Activated CD8-positive, alpha-beta memory T cell treated with anti-CD3 and anti-CD28 coated beads for 4 hours (primary cell): ENCODE measurements at places on chromosomes 13 and 19.

DNA sequence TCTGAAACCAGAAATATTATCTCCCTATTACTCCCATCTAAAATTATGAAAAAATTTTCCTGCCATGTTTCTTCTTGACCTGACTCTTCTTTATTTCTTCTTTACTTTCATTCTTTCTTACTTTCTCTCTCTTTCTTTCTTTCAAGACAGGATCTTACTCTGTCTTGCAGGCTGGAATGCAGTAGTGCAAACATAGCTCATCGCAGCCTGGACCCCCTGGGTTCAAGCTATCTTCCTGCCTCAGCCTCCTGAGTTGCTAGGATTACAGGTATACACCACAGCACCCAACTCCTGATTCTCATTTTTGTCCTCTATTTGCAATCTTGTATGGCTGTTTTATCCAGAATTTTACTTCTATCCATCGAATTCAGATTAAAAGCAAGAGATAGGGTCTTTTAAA is 631.1 kb downstream of the TBC1D4 start:
- DNase-seq = no peak

DNA sequence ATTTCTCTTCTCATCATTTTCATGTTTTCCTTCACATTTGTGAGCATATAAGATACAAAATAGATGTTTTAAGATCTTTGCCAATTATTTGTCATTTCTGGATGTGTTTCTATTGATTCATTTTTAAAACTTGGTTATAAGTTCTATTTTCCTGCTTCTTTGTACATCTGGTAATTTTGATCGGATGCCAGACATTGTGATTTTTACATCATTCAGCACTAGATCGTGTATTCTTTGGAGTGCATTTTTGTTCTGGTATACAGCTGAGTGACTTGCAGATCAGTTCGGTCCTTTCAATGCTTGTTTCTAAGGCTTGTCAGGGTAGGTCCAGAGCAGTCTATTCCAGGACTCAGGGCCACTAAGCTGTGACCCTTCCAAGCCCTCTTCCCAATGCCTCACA is 198.2 kb downstream of the KLF12 start:
- no peak for DNase-seq

GRCh38 chr19:54376610-54377285 is 12.0 kb upstream of the LAIR1 start:
- no peak for DNase-seq

DNA sequence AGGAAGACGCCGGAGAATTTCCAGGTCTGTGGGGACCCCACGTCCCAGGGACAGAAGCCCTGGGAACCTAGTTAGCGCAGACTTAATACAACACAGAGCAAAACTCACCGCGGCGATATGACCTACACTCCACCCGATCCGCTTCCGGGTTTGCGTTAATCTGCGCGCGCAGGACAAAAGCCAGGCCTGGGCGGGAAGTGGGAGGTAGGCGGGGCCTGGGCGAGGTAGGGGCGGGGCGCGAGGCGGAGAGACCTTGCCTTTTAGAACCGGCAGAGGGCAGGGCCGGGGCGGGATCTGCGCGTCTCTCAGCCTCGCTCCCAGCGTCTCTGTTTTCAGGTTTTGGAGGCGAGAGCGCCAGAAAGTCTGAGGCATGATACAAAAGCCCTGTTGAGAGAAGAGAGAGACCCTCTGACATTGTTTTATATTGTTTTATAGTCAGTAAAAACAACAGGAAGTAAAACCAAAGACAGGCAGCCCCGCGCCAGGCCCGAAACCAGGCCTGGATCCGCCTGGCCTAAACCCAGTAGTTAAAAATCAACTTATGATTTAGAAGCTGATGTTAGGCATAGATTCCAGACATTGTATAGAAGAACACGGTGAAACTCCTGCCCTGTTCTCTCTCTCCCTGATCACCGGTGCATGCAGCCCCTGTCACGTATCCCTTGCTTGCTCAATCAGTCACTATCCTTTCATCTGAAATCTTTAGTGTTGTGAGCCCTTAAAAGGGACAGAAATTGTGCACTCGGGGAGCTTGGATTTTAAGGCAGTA is at the start of gene ZNF611:
Gene ZNF611 (minus strand): TSS at position 152 of the 769 bp plus-strand sequence. CDS start 19,150 bp downstream, outside the sequence.
- DNase-seq = peak; percentile 98

DNA sequence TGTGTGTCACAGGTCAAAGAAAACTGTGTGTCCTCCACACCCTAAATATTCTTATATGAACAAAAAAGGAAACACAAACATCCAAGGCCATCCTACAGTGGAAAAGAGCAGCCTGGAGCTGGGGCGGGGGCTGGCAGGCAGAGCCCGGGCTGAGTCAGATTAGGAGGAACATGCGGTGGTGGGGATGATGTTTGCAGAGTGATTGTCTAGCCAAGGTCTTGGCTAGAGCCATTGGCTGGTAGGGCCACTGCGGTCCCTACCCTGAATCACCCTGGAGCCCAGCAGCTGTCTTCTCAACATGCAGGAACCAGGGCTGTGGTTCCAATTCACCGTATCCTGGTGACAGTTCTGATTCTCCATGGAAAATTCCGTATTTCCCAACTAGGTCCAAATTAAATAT is 439.5 kb downstream of the FGF9 start:
- DNase-seq = no peak

DNA sequence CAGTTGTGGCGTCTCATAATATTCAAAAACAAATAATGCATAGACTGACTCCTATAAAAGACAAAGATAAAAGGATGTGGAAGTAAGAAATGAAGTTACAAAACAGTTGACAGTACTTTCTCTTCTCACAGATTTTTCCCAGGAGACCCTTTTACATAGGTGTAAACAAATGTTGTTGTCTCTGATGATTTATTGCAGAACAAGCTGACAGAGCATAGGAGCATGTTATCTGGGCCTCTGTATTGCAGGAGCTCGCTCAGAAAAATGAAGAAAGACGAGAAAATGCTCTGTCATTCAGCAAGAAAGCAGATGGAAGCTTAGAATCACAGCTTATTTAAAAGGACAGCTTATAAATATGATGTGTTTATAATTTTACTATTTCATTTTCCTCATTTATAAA is 353.6 kb upstream of the GPC6 start:
- DNase-seq = no peak

- no peak for DNase-seq
These were observed 10.2 kb downstream of the ZNF132 start for GRCh38 chr19:58429745-58430144.

DNA sequence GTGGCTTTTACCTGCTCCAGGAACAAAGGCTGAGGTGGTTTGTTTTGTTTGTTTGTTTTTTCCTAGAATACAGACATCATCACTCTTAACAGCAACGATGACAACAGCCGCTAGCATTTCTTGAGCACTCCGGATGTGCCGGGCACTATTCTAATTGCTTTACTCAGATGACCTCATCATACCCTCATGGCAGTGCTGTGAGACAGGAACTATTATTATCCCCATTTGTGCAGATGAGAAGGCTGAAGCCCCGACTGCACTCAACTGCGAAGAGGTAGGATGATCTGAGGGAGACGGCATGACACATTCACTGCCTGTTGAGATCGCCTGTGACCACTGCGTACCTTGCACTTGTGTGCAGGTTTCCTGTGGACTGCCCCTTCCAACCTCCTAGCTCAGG is 66.5 kb downstream of the CCDC70 start:
- DNase-seq = no peak

GRCh38 chr13:43303033-43303729 is 279.8 kb downstream of the DNAJC15 start:
- no peak for DNase-seq

DNA sequence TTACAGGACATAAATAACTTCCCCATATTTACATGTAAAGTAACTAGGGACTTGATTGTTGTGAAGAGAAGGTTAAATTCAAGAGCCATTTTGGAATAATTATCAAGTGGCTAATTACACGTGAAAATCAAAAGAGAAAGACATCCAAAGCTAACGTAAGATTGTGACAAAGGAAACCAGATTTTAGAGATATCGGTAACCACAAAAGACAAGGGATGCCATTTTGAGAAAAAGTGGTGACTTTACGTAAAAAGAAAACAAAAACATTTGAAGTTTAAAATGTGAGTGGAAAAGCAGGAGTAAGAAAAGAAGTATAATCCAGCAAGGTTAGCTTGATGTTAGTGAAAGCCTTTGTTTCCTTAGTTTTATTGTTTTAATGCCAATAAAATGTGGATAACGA is 10.9 kb upstream of the VWA8 start:
- DNase-seq = no peak

DNA sequence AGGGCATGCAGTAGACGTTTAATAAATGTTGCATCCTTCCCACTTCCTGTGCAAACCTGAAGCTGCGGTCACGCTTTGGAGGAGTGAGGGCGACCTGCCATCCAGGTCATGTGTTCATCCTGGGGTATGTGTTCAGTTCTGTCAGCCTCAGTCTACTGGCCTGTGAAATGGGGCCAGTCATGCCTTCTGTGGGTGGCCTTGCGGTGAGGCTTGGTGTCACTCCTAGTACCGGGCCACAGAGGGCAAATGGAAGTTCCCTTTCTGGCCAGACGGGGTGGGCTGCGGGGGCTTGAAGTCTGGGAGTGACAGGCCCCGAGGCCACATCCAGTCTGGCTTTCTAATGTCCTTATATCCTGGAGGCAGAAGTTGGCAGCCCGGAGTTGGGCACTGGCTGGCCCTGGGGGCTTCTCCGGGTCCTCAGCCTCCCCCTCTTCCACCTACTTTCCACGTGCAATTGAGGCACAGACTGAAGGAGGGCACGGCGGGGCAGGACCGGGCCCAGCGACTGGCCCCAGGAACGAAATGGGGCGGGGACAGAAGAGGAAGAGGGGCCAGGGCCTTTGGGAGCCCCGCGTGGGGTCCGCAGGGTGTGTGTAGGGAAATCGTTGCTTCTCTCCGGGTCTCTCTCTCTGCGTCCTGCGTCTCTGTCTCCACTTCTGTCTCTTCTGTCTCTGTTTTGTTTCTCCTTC is 11.1 kb downstream of the PDE4A start:
- no peak for DNase-seq

GRCh38 chr19:13026462-13027370 is 31.4 kb downstream of the NFIX start:
- DNase-seq = no peak

- DNase-seq = peak; percentile 60
These were observed 40.5 kb downstream of the USP12 start for GRCh38 chr13:27130979-27131623.

DNA sequence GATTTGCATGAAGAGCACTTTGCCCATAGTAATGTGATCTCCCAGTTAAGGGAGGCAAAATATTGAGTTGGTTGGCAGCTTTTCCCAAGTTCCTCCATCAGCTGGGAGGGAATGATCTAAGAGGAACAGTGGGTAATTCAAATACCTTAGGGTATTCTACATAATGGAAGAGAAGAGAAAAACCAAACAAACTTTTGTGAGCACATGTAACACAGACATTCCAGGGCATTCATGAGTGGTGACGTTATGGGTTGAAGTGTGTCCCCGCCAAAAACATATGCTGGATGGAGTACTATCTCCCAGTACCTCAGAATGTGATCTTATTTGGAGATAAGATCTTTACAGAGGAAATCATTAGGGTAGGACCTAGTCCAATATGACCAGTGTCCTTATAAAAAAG is 220.1 kb downstream of the FOXO1 start:
- no peak for DNase-seq
